ENCODE measurements at places on chromosomes 5 and 9.

GRCh38 chr9:98045234-98046179, 11.0 kb upstream of the NANS start:
- DNase-seq = no peak

GRCh38 chr5:7793895-7794294, 57.0 kb downstream of the CFAP90 start:
- DNase-seq = no peak

GRCh38 chr5:174618589-174618988, 105.8 kb upstream of the MSX2 start:
- no peak for DNase-seq

DNA sequence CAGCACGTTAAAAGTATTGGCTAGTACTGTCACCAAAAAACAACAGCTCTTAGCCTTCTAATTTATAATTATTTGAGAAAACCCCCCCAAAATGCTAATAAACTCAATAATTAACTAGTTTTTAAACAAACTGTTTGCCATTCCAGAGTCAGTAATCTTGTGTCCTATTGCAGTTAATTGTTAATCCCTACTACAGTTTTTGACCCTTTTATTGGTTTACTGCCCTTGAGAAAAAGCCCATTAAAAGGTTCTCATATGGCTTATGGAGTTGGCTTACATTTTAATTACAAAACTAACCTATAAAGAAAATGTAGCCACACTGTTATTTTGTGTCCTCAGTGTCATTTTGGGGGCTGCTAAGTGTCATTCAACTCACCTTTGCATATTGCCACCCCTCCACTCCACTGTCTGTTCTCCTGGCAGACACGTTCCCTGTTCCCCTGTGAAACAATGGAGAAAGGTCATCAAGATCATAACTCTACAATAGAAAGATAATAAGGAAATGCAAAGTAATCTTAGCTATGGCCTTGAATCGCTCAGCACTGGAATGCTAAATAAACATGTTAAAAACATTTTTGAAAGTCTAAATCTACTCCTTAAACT, 51.6 kb upstream of the TXNDC8 start:
- no peak for DNase-seq

All from stimulated activated CD8-positive, alpha-beta memory T cell treated with anti-CD3 and anti-CD28 coated beads, Interleukin-15, amount 100 ng/mL, for 24 hours (primary cell).